Bone marrow (tissue), 2 donors: ENCODE measurements at places on chromosomes 6 and 20.

GRCh38 chr20:63363981-63364561 lies 2.9 kb upstream of the CHRNA4 start:
- DNase-seq: no peak

DNA sequence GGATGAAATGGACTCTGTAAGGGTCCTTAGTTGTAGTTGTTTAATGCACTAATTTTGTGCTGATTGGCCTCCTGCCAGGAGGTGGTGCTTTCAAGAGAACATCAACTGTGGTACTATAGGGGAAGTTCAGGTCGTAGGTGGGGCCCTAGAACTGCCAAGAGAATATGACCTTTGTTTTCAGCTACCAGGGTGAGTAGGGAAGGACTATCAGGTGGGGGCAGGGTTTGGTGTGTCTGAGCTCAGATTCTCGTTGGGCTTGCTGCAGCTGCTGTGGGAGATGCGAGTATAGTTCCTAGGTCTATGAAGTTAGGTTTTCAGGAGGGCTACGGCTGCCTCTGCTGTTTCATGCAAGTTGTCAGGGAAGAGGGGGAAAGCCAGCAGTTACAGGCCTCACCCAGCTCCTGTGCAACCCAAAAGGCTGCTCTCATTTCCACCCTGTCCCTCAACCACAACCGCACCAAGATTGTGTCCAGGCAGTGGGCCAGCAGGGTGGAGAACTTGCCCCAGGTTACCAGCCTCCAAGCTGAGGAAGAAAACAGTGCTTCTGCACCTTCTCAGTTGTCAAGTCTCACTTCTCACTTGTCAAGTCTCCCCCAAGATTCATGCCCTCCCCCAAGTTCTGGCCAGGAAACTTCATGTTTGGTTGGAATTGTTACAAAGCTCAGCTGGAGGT lies 626.5 kb upstream of the MAP3K7 start:
- DNase-seq: no peak

GRCh38 chr6:140107216-140107615 lies 732.8 kb upstream of the CITED2 start:
- DNase-seq: no peak

GRCh38 chr20:20926222-20926905 lies 179.8 kb downstream of the LINC00237 start:
- DNase-seq: no peak

DNA sequence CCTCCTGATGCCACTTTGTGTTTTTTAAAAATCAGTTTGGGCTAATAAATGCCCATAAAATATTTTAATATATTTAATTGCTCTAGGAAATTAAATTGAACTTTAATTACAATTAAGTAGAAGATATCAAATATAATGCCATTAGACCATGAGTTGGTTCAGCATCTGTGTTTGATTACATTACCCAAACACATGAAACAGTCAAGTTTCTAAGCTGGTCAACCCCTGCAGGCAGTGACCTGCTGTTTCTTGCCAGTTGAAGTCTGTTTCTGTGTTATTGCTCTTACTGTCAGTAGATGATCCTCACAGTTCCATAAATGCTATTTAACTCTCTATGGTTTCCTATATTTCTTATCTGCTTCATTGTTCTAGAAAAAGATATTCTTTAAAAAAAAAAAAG lies 9.7 kb upstream of the TENT5A start:
- DNase-seq: no peak

DNA sequence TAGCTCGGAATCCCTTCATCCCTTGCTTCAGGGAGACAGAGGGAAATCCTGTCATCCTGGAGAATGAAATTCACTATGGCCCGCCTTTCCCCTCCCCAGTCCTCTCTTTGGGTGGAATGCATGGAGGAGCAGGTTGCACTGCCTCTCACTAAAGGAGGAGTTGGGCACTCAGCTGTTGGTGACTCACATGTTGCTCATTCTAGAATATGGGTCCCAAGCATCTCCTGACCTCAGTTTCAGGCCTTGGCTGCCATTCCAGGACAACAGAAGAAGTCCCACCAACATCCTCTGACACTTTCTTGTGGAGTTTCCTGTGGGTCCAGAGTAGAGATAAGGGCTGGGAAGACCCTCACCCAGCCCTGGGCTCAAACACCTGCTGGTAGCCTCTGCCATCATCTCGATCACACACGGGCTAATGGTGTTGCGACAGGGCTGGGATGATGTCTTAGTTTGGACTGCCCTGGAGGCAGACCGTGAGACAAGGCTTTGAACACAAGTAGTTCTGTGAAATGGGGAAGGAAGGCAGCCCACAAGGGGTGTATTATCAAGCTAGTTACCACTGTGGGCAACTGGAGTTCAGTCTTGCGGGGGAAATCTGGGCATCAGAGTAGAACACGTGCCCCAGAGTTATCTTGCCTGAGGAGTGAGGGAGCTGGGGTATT lies 52.4 kb upstream of the RNF24 start:
- no peak for DNase-seq

DNA sequence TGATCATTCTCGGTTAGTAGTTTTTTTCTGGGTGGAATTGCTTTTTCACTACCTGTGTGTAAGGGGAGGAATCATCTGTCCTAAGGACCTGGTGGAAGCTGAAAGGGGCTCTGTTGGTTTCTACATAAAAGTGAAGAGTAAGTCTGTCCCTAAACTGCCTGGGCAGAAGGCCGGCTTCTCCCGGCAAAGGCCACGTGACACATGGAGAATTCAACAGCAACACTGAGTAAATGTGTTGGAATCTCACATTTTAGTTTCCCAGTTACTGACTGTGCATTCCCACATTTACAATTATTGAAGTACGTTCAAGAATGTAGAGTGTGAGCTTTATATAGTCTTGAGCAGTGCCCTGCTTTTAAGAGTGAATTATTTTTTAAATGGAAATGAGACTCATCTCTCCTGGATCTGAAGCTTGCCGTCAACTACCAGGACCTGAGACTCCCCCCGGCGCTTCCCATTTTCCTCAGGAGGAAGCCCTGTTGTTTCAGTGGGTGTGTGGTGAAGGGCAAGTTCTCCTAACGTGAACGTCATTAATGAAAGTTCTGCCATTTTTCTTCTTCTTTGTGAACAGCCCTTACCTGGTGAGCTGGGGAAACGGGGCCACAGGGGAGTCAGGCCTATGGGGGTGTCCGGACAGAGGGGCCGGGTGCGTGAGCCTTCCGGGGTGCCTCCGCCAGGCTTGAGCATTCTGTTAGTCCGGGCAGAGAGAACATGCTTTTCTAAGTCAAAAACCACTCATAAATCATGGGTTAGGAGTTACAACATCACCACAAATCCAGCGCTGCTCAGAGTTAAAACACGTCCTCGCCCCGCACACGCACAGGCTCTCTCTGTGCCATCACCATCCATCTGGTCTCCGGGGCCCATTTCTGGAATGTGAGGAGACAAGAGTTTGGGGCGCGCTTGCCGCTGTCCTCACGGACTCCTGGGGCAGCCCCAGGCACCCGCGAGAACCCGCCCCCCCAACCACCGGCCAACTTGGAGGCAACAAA lies 56.6 kb upstream of the SMOC2 start:
- no peak for DNase-seq

GRCh38 chr6:35327349-35328027 lies 14.9 kb upstream of the PPARD start:
- DNase-seq: no peak

DNA sequence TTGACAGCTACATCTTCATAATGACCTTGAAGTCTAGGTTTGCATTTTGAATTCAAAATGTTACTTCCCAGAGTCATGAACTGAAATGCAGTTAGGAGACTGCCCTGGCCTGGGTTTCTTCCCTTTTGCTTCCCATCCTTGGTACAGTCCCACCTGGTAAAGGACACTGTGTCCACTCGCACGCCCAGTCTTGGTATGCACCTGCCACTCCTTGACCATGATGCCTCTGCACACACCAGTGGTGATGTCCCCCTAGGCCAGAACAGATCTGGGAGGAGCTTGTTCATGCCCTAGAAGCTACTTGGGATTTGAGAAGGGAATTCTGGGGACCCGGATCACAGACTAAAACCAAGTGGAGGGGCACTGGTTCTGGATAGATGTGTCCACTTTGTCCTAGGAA lies 3.6 kb downstream of the PPP1R14C start:
- no peak for DNase-seq

DNA sequence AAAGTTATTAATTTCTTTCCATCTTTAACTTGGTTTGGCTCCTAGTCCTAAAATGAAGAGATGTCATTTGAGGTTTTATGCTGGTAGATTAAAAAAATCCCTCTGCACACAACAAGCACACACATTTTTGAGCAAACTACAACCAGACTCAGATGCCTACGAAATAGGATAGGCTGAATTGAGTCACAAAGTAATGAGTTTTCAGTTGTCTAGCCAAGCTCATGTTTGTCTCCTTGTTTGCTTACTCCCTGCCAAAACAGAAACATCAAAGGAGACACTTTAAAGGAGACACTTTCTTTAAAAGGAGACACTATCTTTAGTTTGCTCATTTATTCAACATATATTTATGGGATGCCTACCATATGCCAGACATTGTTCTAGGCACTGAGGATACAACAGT lies 56.2 kb downstream of the TPBG start:
- DNase-seq: no peak

GRCh38 chr20:2357114-2357513 lies 23.6 kb upstream of the TGM6 start:
- no peak for DNase-seq

DNA sequence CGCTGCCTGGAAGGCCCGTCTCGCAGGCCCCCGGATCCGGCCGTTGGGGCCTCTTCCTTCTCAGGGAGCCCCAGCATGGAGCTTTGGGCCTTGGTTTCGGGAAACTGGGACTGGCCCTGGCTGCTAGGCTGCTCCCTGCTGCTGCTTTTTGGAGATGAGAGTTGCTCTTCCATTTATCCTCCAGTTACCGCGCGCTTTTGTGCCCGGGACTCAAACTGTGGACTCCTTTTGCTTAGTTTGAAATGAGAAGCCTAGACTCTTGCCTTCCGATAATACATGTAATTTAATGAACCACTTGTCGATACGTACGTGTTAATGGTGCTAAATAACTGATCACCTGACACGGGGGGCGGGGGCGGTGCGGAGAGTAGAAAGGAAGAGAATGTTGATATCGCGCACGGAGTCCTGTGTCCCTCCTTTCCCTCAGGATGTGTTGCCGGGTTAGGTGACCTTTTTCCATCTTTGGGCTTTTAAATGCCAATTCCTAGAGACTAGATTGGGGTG lies 968 bp downstream of the PHF3 start:
- DNase-seq: peak; percentile 8

DNA sequence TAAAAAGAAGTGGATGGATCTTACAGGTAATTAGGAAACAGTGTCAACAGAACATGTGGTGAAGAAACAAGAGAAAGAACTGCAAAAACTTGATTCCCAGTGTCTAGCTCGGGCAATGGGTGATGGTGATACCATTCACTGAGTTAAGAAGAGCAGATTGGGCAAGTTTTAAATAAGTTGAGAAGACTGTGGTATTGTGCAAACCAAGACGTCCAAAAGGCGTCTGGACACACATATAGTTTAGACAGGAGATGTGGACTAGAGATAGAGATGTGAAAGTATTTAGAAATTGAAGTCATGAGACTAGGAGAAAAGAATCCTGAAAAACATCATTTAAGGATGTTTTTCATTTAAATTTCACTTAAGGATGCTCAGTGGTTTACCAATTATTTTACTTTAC lies 53.9 kb downstream of the CDK19 start:
- DNase-seq: no peak

GRCh38 chr20:21246161-21246560 lies 57.0 kb upstream of the XRN2 start:
- no peak for DNase-seq

GRCh38 chr6:25354078-25354932 lies 75.1 kb downstream of the CARMIL1 start:
- DNase-seq: no peak

GRCh38 chr6:159655409-159655988 lies 37.5 kb downstream of the SOD2 start:
- no peak for DNase-seq

- no peak for DNase-seq
Observed at GRCh38 chr6:43968110-43968965, 158.9 kb downstream of the MRPL14 start.

GRCh38 chr6:26197636-26197932 lies 110.4 kb downstream of the HFE start:
- DNase-seq: no peak

- DNase-seq: no peak
Observed at GRCh38 chr6:101534386-101534785, 140.9 kb downstream of the GRIK2 start.

DNA sequence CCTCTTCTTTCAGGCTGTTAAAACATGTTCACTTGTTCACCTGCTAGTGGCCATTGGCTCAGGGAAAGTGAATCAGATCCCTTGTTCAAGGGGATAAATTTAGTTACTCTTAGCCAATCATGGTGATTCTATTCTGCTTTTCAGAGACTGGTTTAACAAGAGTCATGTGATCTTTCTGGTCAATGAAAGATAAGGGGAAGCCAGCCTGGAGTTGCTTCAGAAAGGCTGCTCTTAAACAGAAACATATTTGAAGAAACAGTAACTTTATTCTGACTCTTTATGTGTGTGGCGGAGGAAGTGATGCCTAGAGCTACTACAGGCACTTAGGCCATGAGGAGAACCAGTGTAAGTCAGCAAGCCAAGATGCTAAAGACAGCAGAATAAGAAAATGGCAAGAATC lies 28.1 kb upstream of the AHI1 start:
- no peak for DNase-seq

- DNase-seq: no peak
Observed at GRCh38 chr6:166331503-166332415, 10.6 kb downstream of the SFT2D1 start.

DNA sequence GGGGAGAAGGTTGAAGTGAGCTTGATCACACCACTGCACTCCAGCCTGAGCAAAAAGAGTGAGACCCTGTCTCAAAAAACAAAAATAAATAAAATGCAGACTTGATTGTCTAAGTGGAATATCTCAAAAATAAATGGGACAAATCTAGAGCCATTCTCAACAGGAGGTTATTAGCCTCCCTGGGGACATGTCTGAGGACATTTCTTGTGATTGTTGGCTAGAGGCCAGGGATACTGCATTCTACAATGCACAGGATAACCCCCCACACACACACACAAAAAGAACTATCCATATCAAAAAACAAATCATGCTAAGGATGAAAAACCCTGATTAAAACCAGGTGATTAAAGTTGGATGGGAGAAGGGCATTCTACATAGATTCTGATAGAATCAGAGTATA lies 37.5 kb downstream of the FAM217A start:
- no peak for DNase-seq

GRCh38 chr6:19757036-19757435 lies 80.1 kb upstream of the ID4 start:
- DNase-seq: no peak
